ENCODE measurements at places on chromosomes 7 and 10.

DNA sequence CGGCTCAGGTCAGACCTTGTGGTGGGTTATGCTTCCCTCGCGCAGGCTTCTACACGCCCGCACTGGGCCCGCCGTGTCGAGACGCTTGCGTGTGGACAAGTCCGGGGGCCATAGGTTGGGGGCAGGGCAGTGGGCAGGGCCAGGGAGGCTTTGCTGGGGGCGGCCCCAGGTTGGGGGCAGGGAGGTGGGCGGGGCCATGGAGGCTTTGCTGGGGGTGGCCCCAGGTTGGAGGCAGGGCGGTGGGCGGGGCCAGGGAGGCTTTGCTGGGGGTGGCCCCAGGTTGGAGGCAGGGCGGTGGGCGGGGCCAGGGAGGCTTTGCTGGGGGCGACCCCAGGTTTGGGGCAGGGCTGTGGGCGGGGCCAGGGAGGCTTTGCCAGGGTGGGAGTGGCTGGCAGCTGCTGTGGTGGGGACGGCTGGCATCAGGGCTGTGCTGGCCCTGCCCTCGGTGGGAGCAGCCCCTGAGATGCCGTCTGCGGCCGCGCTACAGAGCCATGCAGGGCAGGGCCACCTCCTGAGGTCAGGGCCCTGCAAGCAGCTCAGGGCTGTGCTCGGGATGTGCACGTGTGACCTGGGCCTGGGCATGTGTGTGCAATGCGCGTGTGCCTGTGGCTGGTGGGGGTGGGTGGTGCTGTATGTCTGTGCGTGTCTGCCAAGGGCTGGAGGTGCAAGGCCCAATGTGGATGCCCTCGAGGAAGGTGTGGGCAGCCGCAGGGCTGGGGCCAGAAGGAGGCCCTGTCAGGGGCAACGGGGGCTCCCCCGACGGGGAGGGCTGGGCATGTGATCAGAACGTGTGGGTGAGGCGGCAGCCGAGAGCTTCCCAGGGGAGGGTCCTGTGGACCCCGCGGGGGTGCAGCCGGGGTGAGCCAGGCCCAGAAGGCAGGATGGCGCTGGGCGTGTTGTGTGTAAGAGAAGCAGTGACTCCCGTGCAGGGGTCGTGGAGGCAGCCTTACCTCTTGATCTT, 72.5 kb upstream of the NKX6-2 start:
- DNase-seq: no peak

- DNase-seq: no peak
Observed at GRCh38 chr10:34667177-34667576, 147.9 kb downstream of the PARD3 start.

DNA sequence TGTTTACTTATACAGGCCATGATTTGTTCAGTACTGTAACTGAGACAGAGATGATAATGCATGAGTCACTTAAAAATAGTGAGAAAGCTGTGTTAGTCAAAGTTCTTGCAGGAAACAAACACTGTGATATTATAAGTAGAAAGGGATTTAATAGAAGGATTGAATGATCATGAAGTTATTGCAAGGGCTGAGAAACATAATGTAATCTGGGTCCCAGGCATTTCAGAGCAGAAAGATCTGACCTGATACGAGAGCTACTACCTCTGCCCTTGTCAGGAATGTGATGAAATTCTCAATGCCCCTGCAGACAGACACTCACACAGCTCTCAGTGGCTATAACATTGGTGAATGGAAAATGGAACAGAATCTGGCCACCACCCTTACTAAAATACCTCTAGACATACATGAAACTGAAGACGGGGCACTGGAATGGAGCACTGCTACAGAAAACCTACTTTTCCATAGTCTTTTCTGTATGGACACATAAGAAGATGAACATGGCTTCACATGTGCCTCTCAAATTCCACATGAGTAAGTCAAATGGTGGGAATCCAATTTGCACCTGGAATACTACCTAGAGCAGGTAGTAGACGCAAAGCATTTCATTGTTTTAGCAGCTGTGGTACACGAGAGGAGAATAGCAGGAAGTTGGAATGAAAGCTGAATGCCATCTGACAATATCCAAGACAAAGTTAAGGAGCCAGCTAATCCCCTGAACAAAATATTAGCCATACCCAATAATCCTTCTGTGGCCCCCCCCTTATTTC, 19.1 kb upstream of the VWDE start:
- DNase-seq: no peak

- DNase-seq: no peak
Observed at GRCh38 chr7:120327054-120327453, 54.1 kb downstream of the KCND2 start.

GRCh38 chr7:84529480-84530205, 335.1 kb upstream of the SEMA3A start:
- DNase-seq: no peak

DNA sequence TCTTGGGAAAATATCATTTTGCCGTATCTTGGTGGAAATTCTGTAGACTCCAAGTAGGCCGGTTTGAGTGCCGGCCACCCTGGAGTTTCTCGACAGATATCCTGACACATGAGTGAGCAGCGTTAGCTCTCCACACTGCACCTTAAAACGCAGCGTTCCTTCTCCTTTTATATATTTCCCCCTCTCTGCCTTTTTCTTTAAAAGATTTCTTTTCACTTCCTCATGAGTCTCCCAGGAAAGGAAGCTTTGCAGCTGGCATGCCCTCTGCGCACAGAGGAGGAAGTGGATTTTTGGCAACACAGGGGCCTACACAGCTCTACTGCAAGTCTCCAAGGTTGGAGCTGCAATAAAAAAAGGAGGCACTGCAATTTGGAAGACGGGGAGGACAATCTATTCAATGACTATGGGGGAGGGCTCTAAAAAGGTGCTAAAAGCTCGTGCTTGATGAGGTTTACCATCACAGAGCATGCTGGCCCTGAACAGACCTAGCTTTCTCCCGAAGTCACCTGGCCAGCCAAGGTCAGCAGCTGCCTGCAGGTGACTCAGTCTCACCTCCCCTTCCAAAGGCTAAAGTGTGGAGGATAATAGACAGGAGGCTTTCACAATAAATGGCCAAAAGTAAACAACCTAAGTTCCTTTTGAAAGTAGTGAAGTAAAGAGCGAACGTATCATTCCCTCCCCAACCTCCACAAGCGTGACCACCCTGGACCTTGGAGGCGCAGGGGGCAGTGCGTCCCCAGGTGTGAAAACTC, 252.8 kb downstream of the ZMYND11 start:
- DNase-seq: no peak

GRCh38 chr7:106480616-106481031, 180.3 kb downstream of the CCDC71L start:
- DNase-seq: no peak
